Stimulated activated CD4-positive, alpha-beta T cell treated with anti-CD3 and anti-CD28 coated beads, Interleukin-12 subunit alpha, Interleukin-12 subunit beta, amount 100 ng/mL, for 24 hours (primary cell): ENCODE measurements at places on chromosomes 2 and 18.
A peak's percentile ranks its signal among the peaks of the same experiment; 100 is the strongest.

DNA sequence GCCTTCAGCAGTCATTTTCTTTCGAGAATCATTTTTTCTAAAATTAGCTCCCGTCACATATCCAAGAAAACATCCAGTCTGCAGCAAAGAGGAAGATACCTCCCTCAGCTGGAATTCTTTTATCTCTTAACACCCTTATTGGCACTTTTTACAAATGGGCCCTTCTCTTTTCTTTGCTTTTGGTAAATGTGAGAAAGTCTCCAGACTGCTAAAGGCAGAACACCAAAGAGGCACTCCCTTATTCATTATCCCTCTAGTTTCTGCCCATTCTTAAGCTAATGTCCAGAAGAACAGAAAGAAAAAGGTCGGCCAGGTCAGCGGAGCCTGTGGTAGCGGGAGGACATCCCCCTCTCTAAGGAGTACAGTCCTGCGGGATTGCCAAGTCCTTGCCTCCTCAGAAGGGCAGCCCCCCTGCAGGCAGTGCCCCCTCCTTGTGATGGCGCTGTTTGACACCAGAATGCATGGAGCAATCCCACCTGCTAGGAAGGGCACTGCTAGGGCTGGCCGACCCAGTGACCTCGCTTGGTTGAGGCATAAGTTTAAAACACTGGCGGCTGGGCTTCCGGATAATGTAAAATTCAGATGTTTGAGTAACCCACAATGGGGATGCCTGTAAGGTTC, 34.0 kb downstream of the ST6GAL2 start:
- no peak for DNase-seq

DNA sequence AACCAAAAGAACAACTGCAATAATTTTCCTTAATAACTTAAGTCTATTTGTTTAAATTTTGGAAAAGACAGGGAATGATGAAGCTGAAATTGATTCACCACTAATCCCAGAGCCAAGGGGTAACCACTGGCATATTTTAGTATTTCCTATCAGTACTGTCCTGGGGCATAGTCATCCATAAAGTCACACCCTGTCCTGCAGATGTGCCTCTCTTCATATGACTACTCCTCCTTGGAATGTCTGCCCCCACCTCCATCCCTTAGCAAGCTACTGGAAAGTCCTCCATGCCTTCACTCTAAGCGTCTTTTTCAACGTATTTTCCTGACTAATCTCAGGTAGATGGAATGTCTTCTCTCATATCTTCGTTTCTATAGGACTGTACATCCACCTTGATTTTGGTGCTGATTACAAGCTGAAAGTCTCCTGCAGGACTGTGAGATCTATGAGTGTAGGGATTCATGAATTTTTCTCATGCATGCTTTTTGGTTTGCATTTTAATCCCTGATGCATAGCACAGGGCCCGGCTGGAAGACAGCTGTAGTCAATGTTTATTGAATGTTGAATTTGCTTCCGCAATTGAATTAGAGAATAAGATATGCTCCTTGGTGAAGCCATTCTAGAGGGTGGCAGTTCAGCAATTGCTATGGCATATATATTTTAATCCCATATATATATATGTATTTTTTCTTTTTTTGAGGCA, 85.6 kb downstream of the MOGAT1 start:
- DNase-seq = no peak

DNA sequence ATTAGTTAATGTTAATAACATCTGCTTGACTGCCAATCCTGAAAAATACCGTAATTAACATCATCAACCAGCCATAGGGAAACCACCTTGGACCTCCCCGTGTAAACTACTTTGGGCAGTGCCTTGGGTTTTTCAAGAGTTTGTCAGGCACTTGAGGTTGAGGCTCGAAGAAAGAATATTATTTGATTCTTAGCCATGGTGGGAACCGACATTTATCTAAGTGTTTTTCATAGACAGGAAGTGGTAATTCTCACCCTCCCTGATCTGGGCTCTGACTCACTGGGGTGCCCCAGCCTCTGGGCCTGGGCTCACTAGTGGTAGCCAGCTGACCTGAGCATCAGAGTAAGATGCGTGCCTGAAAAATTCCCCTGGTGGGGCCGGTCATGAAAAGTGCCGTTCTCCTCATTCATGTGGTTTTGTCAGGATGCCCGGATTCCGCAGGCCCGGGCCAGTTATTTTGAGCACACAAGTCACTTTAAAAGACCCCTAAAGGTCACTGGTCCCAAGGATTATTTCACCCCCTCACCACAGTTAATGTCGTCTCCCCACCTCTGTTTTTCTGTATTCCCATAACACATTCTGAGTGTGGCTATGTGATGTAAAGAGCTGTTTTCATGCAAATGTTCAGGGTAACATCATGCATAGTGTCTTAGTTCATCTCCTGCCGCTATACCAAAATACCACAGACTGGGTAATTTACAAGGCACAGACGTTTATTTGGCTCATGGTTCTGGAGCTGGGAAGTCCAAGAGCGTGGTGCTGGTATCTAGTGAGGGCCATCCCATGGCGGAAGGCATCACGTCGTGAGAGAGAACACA, 21.6 kb upstream of the SPATA3 start:
- peak; percentile 43 for DNase-seq

- DNase-seq = no peak
These were observed 57.0 kb downstream of the CCDC150 start for GRCh38 chr2:196696423-196697079.

GRCh38 chr2:12587729-12588522, 128.8 kb upstream of the TRIB2 start:
- no peak for DNase-seq

- no peak for DNase-seq
These were observed 148.1 kb downstream of the PRPF40A start for GRCh38 chr2:152569186-152569585.

- DNase-seq = no peak
These were observed 182.1 kb downstream of the RPIA start for GRCh38 chr2:88873620-88874019.

GRCh38 chr2:216224388-216224787, 115.2 kb downstream of the XRCC5 start:
- DNase-seq = no peak

GRCh38 chr2:233563663-233564430, 2.7 kb downstream of the USP40 start:
- DNase-seq = no peak

- DNase-seq = no peak
These were observed 223.2 kb upstream of the PXDN start for GRCh38 chr2:1967242-1968208.

- DNase-seq = no peak
These were observed 10.3 kb downstream of the WDFY1 start for GRCh38 chr2:223934870-223935269.

DNA sequence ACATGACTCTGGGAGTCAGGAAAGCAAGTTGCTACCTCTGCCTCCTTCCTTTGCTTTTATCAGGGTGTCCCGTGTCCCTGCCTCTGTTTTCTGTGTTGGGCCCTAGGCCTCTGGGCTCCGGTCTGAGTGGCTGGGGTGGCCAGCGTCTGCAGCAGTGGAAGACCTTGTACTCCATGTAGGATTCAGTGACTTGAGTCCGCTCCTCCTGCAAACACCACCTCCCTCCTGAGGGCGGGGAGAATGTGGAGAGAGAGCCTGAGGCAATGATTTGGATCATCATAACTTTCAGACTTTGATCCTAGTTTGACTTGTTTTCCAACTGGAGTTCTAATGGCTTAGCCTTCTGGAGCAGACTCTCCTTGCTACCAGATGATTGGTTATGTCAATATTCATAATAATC, 30.8 kb downstream of the ATP6V1C2 start:
- DNase-seq = no peak

GRCh38 chr2:208024091-208024490, 1.2 kb downstream of the PLEKHM3 start:
- DNase-seq = no peak

DNA sequence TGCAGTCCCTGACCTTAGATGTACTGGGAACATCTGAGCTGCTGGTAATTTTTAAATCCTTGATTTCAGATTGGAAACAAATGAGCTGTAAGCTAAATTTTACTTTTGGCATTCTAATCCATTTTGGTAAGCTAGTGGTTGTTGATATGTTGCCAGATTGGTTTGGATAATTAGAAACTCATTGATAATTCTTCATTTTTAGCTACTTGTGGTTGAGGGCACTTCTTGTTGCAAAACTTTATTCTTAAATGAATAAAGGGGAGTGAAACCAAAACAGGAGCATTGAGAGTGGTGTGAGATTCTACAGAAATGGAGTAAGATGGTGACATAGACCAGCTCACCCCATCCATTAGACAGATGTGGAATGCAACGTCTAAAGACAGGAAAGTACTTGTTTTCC, 64.5 kb downstream of the ITGB1BP1 start:
- no peak for DNase-seq

- peak; percentile 63 for DNase-seq
These were observed at the start of gene VAMP8 for GRCh38 chr2:85577386-85578242. TSS of gene VAMP8 (plus strand) at chr2:85577586. CDS start at chr2:85577647, 61 bp downstream.

- DNase-seq = no peak
These were observed 96.2 kb downstream of the KLHL29 start for GRCh38 chr2:23480957-23481797.

- no peak for DNase-seq
These were observed 807 bp downstream of the GAREM1 start for GRCh38 chr18:32469691-32470459.

DNA sequence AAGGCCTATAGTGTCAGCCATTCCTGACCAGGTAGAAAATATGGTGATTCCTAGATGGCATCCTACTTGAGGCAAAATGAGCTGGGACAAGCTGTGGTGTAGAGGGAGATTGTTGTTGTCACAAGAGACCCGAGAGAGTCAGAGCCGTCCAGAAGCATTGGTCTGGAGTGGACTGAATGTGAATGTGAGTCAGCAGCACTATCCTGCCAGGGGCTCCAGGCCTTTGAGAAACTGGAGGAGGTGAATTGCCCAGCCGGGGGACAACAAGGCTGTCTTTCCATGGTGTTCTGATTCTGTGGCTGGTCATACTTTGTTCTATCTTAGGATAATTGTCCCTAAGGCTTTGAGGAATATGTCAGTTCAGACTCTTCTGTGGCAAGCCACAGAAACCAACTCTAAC, 29.4 kb upstream of the EIF2AK3 start:
- no peak for DNase-seq

- DNase-seq = no peak
These were observed 101.1 kb downstream of the SH3YL1 start for GRCh38 chr2:162473-163382.

- no peak for DNase-seq
These were observed 127.6 kb upstream of the ZNF516 start for GRCh38 chr18:76622651-76623050.

DNA sequence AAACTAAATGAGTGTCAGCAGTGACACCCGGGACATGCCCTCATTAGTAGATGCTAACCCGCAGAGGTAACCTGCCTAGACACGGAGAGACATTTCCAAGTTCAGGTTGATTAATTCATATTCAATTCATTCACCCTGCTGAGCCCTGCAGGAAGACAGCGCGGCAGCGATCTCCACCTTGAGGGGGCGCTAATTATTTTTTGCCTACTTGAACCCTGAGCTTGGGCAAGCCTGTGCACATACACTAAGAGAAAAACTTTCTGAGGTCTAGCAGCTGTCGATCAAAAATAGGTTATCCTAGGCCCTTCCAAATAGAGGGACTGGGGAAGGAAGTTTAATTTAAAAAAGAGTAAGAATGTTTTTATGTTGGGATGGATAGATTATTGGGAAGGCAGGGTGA, 1.3 kb upstream of the LYPD6 start:
- DNase-seq = no peak

GRCh38 chr2:127039387-127040031, 67.4 kb downstream of the BIN1 start:
- no peak for DNase-seq

GRCh38 chr18:48922801-48923730, 27.7 kb downstream of the SMAD7 start:
- DNase-seq = no peak

- no peak for DNase-seq
These were observed 74.5 kb downstream of the INPP4A start for GRCh38 chr2:98519156-98519555.

- no peak for DNase-seq
These were observed 40.1 kb downstream of the NDUFAF7 start for GRCh38 chr2:37271376-37272067.

- DNase-seq = no peak
These were observed 23.5 kb downstream of the WNT10A start for GRCh38 chr2:218904176-218904575.

DNA sequence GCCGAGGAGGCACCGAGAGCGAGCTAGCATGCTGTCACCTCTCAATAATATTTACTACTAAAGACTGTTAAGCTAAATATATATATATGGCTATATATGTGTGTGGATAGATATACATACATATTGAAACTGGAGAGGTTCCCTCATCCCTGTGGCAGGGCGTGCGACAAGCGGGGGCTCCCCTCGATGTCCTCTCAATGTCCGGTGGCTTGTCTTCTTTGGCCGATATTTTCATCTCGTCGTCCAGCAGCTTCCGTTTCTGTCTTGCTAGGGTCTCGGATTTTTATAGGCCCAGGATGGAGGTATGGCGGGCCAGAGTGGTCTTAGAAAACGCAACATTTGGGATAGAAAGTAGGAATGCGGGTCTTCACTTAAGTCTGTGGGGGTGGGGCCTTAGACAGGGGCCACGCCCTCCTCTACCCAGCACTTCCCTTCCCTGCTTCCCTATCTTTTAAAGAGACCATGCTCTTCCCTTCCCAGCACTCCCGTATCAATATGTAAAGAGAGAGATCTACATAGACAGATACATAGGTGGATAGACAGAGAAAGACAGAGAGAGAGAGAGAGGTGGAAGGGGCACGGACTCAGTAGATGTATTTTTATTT, 866.8 kb downstream of the DSC3 start:
- DNase-seq = no peak

GRCh38 chr2:46801731-46802664, 113.6 kb downstream of the MCFD2 start:
- DNase-seq = no peak

GRCh38 chr18:13471971-13472628, 253.5 kb downstream of the LDLRAD4 start:
- DNase-seq = no peak

DNA sequence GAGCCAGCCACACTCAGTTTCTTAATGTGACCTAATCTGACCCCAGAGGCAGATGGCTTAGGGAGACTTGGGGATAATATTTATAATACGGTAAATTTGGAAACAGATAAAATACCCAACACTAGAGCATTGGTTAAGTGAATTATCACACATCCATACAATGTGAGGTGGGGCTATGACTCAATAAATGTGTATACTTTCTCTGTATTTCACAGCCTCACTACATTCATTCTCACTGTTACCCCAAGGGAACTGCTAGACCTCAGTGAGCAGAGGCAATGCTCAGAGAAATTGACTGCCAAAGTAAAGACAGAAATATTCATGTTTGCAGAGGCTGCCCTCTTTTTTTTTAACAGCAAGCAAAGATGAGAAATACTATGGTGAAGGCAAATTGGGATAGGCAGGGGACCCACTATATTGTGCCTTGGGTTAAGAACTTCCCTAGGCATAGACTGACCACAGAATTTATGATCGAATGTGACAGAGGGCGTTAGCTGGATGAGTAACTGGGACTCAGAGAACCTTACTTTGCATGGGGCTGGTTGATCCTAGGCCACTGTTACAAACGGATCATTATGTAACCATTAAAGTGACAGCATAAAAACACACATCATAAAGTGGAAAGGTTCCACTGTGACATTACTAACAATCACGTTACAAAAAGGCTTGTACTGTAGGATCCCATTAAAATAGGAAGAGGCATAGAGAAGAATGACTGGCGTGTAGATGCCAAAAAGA, 246.0 kb upstream of the LYPD1 start:
- DNase-seq = no peak
